ENCODE measurements at places on chromosomes 11 and 22.

DNA sequence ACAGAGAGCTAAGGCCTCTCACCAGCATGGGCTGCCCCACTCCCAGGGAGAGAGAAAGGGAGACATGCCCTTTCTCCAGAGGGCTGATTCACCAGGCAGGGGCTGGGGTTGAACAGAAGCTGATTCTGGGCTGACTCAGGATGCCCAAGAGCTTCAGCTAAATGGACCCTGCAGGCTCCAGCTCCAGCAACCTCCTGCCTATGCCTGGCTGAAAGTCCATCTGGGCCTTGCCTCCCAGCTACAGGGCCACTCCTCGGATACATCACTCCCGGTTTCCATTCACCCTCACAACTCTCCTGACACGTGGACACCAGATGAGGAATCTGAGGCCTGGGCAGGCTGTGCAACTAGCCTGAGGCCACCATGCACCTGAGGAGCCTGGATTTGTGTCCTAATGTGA, 215.5 kb downstream of the BUD13 start:
- no peak for DNase-seq

DNA sequence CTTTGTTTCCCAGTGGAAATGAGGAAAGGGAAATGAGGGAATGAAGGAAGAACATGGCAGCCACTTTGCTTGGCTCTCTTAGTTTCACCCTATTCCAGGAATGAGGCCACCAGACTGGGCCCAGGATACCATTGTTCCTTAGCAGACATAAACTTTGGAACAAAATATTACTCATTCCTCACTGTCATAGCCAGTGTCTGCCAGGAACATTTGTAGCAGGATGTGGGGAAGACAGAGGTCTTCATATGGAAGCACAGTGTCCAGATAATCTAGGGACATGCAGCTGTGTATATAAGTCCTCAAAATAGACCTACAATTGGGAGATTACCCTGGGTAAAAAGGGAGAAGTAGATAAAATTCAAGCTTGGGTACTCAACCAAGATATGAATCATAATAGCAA, 15.2 kb upstream of the FUT4 start:
- DNase-seq = no peak

DNA sequence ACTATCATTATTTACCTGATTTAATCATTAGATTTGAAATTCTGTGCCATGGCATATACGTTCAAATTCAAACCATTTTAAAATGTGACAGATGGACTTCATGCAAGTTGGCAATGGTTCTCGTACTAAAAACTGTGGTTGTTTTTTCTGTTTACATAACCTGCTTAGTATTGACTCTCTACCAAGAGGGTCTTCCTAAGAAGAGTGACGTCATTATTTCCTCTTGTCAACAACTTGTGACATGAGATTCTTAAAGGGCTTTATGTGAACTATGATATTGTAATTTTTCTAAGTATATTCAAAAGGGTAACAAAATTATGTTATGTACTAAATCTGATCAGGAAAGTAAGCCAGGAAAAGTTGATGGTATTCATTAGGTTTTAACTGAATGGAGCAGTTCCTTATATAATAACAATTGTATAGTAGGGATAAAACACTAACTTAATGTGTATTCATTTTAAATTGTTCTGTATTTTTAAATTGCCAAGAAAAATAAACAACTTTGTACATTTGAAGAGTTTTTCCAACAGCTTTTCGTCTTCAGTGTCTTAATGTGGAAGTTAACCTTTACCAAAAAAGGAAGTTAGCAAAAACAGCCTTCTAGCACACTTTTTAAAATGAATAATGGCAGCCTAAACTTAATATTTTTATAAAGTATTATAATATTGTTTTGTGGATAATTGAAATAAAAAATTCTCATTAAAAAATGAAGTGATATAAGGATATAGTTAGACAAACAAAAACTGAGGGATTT, 87.0 kb downstream of the GRK3 start:
- no peak for DNase-seq

DNA sequence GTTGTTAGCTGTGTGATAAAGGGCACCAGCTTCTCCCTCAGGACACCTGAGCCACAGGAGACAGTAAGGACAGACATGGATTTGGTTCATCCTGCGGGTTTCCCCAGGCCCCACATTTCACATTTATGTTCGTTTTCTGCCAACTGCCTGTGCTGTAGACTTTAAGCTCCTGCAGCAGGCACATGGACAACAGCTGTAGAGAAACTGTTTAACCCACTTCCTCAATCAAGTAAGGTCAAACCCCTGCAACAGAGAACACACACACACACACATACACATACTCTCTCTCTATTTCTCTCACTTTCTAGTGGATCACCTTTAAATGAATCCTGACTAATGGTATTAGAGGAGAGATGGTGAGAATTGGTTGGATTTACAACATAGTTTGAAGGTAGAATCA, 90.7 kb downstream of the C11orf87 start:
- DNase-seq = no peak

DNA sequence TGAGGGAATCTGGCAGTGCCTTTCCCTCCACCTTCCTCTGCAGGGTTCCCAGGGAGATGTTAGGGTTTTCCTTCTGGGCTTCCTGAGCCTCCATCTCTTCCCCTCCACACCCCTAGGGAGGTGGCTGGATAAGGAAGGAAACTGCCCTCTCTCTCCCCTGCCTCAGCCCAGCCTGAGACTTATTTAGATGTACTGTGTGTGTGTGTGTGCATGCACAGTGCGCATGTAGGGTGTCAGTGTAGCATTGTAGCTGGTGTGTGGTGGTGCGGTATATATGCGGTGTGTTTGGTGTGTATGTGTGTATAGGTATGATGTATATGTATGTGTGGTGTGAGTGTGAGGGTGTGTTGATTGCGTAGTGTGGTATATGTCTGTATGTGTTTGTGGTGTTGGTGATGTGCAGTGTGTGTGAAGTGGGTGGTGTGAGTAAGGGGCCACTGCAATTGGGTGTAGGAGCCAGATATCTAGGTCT, 1.5 kb downstream of the FXYD6 start:
- no peak for DNase-seq

- DNase-seq = no peak
These were observed 1.9 kb downstream of the SYVN1 start for GRCh38 chr11:65132238-65132987.

DNA sequence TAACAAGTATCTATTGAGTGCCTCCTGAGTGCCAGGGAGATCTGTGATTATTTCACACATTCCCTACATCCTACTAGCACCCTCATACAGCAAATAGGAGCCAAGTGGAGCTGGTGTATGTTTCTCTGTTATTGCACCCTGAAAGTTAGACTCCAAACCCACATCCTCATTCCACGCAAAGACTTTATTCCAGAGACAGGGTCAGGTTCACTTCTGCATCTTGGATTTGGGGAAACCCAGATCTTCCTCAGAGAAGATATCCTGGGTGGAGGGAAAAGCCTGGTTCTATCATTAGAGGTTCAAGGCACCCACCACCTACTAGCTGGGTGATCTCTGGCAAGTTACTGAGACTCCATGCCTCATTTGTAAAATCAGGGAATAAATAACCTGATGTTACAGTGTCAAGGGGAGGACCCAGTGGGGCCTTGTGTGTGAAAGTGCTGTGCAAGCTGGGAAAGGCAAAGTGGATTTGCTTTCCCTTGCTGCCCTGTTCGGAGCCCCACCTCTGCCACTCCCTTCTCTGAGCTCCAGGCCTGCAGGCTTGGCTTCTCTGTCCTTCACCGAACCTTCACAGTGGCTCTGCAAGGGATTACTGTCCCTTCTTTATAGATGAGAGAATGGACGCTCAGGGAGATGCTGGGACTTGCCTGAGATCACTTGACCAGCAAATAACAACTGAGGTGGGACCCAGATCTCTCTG, 991 bp upstream of the SLCO2B1 start:
- no peak for DNase-seq

- no peak for DNase-seq
These were observed 112.5 kb upstream of the CLPB start for GRCh38 chr11:72546866-72547265.

- DNase-seq = no peak
These were observed 13.4 kb upstream of the CCND1 start for GRCh38 chr11:69627551-69627950.

DNA sequence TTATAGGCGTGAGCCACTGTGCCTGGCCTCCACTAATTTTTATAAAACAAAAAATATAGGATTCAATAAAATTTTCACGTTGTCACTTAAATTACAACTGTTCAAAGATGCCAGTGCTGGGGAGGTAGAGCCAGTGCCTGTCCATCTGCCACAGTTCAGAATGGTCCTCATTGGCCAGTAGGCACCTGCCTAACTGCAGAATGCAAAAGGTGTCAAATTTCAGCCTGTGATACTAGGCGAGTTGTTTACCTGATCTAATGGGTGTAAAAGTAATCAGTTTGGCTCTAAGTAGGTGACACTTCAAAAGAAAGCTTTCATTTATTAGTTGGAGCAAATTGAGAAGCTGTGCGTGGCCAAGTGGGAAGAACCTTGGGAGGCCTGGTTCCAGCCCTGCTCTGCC, 2.4 kb downstream of the SMARCB1 start:
- no peak for DNase-seq

GRCh38 chr11:1168721-1169161, 11.0 kb downstream of the MUC5AC start:
- DNase-seq = no peak

DNA sequence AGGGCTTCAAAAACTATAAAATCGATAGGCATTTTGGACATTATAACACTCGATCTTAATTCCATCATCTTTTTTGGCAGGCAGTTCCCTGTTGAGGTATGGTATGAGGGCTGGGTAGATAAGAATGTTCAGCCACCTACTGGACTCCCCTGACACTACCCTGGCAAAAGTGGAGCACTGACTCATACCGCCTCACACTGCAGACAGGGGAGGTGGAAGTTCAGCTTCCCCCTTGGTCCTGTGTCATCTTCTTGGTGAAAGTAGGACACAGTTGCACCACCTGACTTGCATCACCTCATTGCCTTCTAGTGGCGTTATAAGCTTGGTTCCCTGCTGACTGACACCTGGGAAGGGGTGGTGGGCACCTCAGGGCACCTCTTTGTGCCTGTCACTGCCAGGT, 30.4 kb downstream of the PAAF1 start:
- DNase-seq = no peak

GRCh38 chr11:2621894-2622293, 77.9 kb downstream of the KCNQ1OT1 start:
- peak; percentile 7 for DNase-seq

GRCh38 chr11:3207526-3208189, 11.0 kb downstream of the MRGPRG start:
- DNase-seq = no peak

DNA sequence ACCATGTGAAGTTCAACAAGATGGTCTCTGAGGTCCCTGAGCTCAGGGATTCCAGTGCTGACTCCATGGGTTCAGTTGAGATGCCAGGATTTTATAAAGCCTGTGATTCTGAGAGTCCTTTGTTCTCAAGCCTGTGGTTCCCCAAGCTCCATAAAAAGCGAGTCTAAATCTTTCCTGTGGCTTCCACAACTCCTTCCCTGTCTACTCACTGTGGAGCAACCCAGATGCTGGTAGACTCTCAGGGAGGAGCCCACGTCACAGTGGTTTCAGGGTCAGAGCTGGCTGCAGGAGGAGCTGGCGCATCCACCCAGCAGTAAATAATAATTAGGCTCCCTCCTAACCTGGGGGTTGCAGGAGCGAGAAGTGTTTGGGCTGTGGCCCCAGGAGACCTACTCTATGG, 2.0 kb upstream of the RELT start:
- DNase-seq = no peak

GRCh38 chr11:555780-556661, 4.5 kb downstream of the LMNTD2 start:
- no peak for DNase-seq

DNA sequence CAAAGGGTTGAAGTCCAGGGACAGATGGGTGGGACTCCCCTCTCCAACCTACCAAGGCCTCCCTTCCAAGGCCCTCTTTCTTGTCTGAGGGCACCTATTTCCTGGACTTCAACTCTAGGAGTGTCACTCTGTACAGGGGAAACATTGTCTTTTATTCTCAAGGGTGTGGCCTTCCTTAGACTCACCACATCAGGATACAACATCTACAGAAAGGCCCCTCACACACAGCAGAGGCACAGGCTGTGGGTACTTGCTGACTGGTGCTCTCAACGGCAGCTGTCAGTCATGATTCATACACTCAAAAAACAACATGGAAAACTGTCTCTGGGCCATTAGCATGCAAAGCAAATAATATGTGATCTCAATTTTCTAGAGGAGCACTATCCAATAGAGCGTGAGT, 78.0 kb downstream of the RCN1 start:
- no peak for DNase-seq

DNA sequence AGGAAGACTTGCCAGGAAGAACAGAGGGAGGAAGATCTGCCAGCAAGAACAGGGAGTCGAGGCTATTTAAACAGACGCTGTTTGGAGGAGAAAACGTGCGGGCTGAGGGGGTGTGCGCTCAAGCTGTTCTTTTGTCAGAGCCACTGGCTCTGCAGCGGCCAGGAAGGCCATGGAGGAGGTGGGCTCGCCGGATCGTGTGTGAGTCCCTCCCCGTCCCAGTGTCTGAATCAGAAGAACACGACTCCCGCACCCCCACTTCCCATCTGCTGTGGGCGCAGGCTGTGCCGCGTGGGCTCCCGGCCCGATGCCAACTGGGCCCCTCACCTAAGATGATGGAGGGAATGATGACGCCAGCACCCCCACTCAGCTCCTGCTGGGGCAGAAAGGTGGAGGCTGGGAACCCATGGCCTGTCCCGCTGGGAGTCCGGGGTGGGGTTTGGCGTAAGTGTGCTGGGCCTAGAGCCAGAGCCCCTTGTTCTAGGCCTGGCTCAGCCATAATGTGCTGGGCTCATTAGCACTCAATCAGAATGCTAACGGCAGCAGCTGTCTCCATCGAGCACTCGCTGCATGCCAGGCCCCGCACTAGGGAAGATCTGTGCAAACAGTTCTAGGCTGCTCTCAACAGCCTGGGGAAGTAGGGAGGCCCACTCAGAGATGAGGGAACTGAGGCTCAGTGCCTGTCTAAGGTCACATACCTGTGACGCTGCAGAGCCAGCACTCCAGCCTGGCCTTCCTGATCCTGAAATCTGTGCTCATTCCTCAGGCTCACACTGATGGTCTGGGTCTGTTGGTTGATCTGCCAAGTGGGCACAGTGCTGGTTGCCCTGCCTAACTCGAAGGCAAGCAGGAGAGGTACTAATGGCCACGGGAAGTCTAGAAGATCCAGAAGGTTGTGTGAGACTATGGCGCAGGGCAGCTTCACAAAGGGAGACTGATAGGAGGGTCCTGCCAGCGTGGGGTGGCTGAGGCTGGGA, 11.5 kb downstream of the NPTXR start:
- no peak for DNase-seq

DNA sequence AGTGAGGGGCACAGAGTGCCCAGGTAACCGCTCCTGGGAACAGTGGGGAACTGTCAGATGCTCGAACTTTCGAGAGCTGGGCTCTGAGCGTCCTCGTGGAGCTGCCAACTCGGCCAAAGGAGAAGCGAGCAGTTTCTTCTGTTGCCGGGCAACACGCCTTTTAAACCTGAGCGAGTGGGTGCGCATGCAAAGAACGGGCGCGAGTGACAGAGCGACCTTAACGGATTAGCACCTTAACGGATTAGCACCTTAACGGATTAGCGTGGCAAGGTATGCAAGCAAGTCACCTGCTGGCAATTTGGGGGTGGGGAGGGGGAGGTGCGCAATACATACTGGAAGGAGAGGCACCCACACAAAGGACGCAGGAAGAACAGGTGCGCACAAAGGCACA, 61.8 kb upstream of the PRODH start:
- no peak for DNase-seq
